A549 treated with CpdA at 1 μM for 4 hours (cell line): ENCODE measurements at places on chromosomes 5 and 9. TPM values are rescaled to one million over a fixed set of nuclear protein-coding genes. Genes with fewer than 3 reads are reported as not detected.

ARL14EPL gene
- 0.07 to 0.69 TPM (median 0.39 TPM) in 5 replicates for total RNA-seq

ADAMTS12 gene
- total RNA-seq, result 6.5 to 8.6 TPM (median 7.4 TPM) in 5 replicates

PCDHGB2 gene
- total RNA-seq, result 0.07 to 0.19 TPM (median 0.17 TPM) in 5 replicates

BAG1 gene
- total RNA-seq, result 134 to 164 TPM (median 143 TPM) in 5 replicates

FOXD4L6 gene
- total RNA-seq, result 0.06 TPM in 1 of 5 replicates, not detected in the others

SLC28A3 gene
- total RNA-seq, result not detected in 5 replicates

KCNV2 gene
- not detected in 5 replicates for total RNA-seq
